ENCODE measurements at places on chromosomes 3 and 15.

DNA sequence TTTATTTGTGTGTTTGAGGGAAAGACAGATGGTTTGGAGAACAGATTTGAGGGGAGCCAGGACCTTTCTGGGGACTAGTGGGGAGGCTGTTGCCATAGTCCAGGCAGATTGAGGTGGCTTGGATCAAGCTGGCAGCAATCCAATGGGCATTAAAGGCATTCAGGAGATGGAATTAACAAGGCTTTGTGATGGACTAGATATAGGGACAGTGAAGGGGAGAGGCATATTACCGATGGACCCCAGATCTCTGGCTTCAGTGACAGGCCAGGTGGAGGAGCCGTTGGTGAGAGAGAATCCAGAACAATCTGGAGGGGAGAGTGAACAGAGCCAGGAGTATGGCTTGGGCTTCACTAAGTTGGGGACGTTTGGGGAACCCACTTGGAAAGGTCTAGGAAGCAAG is 124.8 kb downstream of the EEFSEC start:
- H3K36me3 ChIP-seq: no peaks in the 10 kb centered on the region
- H3K27me3 ChIP-seq: no peaks in the 10 kb centered on the region
- no peak overlapping the region for H3K27ac ChIP-seq
- DNase-seq: no peak
- peaks cover 3% of the 10 kb centered on the region for H3K4me1 ChIP-seq

DNA sequence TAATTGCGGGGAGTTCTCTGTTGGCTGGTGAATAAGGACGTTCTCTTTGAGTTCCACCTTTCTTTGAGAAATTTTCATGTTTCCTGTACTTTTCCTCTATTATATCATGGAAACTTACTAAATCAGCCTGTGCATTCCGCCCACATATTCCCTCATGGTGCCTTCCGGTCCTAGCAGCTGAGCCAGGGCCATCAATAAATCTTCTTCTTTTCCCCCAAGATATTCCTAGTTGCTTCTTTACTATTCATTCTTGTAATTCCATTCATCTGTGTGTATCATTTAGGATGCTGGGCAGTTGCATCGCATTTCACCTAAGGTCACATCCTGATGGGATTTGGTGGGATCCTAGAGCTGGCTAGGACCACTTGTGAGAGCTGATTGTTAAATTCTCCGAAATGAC is 139.2 kb downstream of the RBMS3 start:
- peaks cover 6% of the 10 kb centered on the region for H3K4me1 ChIP-seq
- H3K4me3 ChIP-seq: no peak overlapping the region
- DNase-seq: no peak
- H3K27me3 ChIP-seq: no peaks in the 10 kb centered on the region
- no peak overlapping the region for H3K27ac ChIP-seq

GRCh38 chr3:105495021-105495420 is 128.3 kb downstream of the ALCAM start:
- H3K4me3 ChIP-seq: no peak overlapping the region
- no peaks in the 10 kb centered on the region for H3K36me3 ChIP-seq
- H3K4me1 ChIP-seq: peaks cover 2% of the 10 kb centered on the region
- DNase-seq: no peak
- no peak overlapping the region for H3K27ac ChIP-seq

DNA sequence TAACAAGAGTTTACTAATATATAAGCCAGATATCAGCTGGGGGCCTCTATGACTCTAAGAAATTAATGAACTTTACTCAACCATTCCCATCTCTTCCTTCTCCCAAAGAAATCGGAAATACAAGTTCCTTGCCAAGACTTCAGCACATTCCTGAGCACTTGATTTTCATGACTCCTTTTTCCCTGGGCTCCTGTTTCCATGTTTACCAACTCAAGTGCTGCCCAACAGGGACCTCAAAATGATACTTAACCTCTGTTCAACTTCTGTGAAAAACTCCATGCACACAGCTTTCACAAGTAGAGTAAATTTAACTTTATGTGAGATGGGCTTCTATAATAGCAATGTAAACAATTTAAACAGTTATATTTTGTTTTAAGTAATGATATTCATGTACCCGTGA is 315.8 kb upstream of the CDIN1 start:
- no peaks in the 10 kb centered on the region for H3K36me3 ChIP-seq
- H3K4me1 ChIP-seq: no peaks in the 10 kb centered on the region
- DNase-seq: no peak
- H3K4me3 ChIP-seq: no peak overlapping the region

- no peak overlapping the region for H3K4me3 ChIP-seq
- no peaks in the 10 kb centered on the region for H3K27me3 ChIP-seq
- no peak overlapping the region for H3K27ac ChIP-seq
- no peak for DNase-seq
- H3K36me3 ChIP-seq: no peaks in the 10 kb centered on the region
- peaks cover 2% of the 10 kb centered on the region for H3K4me1 ChIP-seq
Measured at GRCh38 chr3:174955513-174956016, 96.4 kb downstream of the NAALADL2 start.

GRCh38 chr15:61116825-61117224 is 112.3 kb downstream of the RORA start:
- no peaks in the 10 kb centered on the region for H3K4me1 ChIP-seq
- H3K4me3 ChIP-seq: no peak overlapping the region
- no peak overlapping the region for H3K27ac ChIP-seq
- H3K27me3 ChIP-seq: no peaks in the 10 kb centered on the region
- DNase-seq: no peak
- no peaks in the 10 kb centered on the region for H3K36me3 ChIP-seq

Measured in aorta (tissue), 5 donors.